ENCODE measurements at places on chromosomes 6 and 20.

DNA sequence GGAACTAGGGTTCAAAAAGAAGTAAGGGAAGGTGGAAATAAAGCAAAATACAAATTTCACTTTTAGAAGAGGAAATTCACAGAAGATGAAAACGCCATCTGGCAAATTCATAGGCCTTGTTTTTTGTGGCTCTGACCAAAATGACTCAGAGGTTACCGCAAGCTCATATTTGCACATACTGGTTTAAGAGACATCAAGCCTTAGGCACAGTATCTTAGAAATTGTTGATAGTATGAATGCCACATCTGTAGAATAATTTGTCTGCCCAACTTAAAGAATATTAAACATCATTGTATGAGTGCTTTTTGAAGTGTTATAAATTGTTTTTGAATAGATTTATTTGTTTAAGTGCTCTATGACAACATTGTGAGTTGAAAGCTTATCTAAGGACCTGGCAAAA, 10.6 kb downstream of the TAAR1 start:
- no peak overlapping the region for H3K4me3 ChIP-seq
- no peaks in the 10 kb centered on the region for H3K27me3 ChIP-seq
- no peaks in the 10 kb centered on the region for H3K36me3 ChIP-seq

- H3K4me1 ChIP-seq = no peaks in the 10 kb centered on the region
- DNase-seq = no peak
- H3K4me3 ChIP-seq = no peak overlapping the region
- no peaks in the 10 kb centered on the region for H3K36me3 ChIP-seq
- no peaks in the 10 kb centered on the region for H3K27me3 ChIP-seq
Measured at GRCh38 chr6:5425267-5425666, 164.0 kb downstream of the FARS2 start.

DNA sequence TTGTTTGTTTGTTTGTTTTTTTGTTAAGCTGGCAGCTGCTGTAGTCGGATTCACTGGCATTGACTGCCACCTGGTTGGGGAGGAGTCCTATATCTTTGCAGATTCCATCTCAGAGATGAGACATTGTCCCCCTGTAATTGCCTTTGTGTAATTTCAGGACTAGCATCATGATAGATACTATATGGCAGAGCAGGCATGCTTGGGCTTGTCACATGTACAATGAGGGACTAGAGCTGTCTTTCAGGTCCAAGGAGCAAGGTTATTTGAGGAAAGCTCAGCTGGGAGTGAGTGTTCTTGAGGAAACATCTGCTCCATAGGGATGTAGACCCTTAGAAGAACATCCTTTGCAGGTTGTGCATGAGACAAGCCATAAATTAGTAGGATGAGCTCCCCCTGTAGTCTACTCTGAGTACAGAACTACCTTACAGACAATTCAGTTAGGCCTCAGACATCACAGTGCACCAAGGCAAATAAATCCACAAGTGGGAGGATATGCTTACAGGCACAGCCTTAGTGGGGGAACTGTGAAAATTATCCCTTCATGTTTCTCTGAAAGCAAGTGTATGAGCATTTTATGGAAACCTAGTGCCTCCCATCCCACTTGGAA, 62.1 kb downstream of the BMP2 start:
- no peak overlapping the region for H3K27ac ChIP-seq
- H3K27me3 ChIP-seq = no peaks in the 10 kb centered on the region
- no peaks in the 10 kb centered on the region for H3K36me3 ChIP-seq

GRCh38 chr6:51152594-51152993, 333.9 kb downstream of the TFAP2B start:
- no peaks in the 10 kb centered on the region for H3K27me3 ChIP-seq
- no peaks in the 10 kb centered on the region for H3K4me1 ChIP-seq
- no peaks in the 10 kb centered on the region for H3K36me3 ChIP-seq
- H3K27ac ChIP-seq = no peak overlapping the region
- no peak overlapping the region for H3K4me3 ChIP-seq
- DNase-seq = no peak

DNA sequence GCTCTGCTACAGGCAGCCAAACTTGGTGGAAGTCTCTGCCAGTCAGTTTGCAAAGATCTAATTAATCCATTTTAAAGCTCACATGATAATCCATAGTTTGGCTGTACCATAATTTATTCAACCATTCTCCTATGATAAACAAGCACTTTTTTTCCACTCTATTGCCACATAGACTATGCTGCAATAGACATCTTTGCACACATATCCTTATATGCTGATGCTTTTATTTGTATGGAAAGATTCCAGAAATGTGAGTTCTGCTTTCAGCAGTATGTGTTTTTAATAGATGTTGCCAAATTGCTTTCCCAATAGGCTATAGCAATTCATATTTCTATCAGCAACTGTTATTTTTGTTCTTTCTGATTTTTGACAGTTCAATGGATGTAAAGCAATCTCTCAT, 628.0 kb downstream of the KIF16B start:
- no peak for DNase-seq
- H3K36me3 ChIP-seq = no peaks in the 10 kb centered on the region
- H3K27me3 ChIP-seq = no peaks in the 10 kb centered on the region

GRCh38 chr6:32814145-32814544, 2.7 kb downstream of the HLA-DOB start:
- no peak overlapping the region for H3K27ac ChIP-seq
- H3K4me1 ChIP-seq = no peaks in the 10 kb centered on the region
- no peaks in the 10 kb centered on the region for H3K36me3 ChIP-seq

DNA sequence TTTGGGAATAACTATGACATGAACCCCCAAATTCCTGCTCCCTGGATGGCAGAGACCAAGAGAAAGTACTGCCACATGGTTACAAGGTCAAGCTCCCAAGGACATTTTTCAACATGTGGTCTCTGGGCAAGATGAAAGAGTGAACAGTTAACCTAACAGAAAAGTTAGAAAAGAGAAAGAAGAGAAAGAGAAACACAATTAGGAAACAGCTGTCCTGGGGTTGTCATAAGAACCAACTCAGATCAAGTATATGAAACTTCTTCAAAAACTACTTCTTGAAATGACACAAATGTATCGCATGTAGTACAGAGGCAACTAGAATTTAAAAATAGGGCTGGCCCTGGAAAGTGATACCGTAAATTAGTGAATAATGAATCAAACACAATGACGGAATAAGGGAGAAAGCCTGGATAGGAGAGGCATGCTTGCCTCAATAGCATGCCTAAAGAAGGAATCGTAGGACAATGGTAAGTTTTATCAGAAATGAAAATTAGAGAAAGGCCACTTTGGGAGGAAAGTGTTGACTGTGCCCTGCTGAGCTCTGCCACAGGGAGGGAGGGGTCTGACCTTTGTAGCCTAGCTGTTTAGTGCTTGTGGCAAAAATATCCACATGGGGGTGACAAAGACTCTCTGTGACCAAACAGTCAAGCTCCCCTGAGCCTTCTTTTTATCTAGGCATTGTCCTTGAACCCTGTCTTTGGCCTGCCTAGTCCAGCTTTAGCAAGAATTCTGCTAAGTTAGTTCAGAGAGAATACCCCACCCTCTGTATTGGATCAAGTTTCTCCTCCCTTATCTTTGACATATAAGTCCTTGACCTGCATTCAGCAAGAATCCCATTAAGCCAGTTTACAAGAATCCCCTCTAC, 4.3 kb upstream of the DCBLD1 start:
- H3K27me3 ChIP-seq = no peaks in the 10 kb centered on the region
- H3K4me3 ChIP-seq = no peak overlapping the region
- H3K4me1 ChIP-seq = peaks cover 5% of the 10 kb centered on the region
- no peak for DNase-seq

GRCh38 chr6:153840039-153840850, 198.8 kb upstream of the OPRM1 start:
- H3K27me3 ChIP-seq = no peaks in the 10 kb centered on the region
- H3K27ac ChIP-seq = no peak overlapping the region
- DNase-seq = no peak
- no peaks in the 10 kb centered on the region for H3K36me3 ChIP-seq
- H3K4me3 ChIP-seq = no peak overlapping the region

DNA sequence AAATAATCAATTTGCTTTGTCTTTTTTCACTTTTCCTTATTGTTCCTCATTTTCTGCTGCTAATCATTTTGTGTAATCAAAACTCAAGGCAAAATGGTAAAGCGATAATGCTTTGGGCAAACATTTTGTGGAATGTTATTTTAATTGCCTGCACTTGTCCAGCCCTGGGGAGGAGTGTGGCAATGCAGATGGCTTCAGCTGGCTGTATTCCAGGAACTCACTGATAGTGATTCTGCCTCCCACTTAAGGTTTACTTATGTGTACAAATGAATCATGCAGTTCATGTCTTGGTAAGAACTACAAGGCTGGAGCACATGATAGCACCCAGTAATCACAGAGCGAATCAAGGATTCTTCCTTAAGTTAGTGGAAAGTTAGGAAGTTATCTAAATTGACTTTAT, 107.8 kb downstream of the COL19A1 start:
- H3K36me3 ChIP-seq = no peaks in the 10 kb centered on the region
- no peaks in the 10 kb centered on the region for H3K4me1 ChIP-seq
- no peak overlapping the region for H3K4me3 ChIP-seq
- no peak overlapping the region for H3K27ac ChIP-seq

- no peaks in the 10 kb centered on the region for H3K27me3 ChIP-seq
- no peak for DNase-seq
- no peaks in the 10 kb centered on the region for H3K4me1 ChIP-seq
- H3K27ac ChIP-seq = no peak overlapping the region
Measured at GRCh38 chr20:34693414-34693813, 10.7 kb upstream of the TP53INP2 start.

DNA sequence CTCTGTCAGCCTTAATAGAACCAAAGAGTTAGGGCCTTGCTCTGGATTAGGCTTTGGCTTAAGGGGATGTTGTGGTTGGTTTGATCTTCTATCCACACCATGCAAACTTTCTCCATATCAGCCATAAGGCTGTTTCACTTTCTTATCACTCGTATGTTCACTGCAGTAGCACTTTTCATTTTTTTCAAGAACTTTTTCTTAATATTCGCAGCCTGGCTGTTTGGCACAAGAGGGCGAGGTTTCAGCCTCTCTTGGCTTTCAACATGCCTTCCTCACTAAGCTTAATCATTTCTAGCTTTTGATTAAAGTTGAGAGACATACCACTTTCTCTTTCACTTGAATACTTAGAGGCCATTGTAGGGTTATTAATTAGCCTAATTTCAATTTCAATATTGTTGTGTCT, 193.1 kb downstream of the NRN1 start:
- H3K4me3 ChIP-seq = no peak overlapping the region
- DNase-seq = no peak
- no peaks in the 10 kb centered on the region for H3K4me1 ChIP-seq

DNA sequence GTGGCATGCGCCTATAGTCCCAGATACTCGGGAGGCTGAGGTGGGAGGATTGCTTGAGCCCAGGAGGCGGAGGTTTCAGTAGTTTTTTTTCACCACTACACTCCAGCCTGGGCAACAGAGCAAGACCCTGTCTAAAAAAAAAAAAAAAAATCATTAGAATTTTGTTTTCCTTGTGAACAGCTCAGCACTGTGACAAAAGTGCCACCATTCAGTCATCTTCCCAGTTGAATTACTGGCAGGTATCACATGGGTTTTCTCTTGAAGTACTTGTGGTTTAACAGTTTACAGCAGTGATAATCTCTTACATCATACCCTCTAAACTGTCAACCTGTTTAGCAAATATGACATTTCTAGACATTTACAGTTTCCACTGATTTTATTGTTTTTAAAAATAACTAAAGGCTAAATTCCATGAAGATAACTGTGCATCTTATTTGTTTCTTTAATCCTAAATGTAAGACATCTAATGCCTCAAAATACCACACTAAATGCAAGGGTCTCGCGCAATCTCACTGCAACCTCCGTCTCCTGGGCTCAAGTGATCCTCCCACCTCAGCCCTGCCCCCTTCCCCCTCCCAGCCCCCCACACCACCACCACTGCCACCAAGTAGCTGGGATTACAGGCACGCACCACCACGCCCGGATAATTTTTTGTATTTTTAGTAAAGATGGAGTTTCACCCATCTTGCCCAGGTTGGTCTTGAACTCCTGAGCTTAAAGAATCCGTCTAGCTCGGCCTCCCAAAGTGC, 7.0 kb downstream of the TRPC4AP start:
- DNase-seq = no peak
- H3K27me3 ChIP-seq = no peaks in the 10 kb centered on the region
- no peak overlapping the region for H3K27ac ChIP-seq
- no peaks in the 10 kb centered on the region for H3K36me3 ChIP-seq

DNA sequence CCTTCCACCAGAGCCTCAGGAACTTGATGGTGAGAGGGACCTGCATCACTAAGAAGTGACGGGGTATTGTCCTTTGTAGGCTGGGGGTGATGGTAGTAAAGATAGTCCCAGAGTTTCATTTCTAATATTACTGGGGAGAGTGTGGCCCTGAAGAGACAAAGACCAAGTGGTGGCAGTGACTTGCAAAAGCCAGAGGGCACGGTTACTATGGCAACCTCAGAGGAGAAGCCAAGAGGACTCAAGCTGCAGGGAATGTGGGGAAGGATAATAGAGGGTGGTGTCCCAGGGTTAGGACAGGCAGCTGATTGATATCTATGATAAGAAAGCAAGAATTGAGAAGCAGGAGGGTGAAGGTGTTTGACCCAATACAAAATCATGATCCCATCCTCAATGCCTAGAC, 42.5 kb downstream of the HLA-G start:
- DNase-seq = no peak
- H3K27me3 ChIP-seq = peaks cover 5% of the 10 kb centered on the region
- H3K4me1 ChIP-seq = no peaks in the 10 kb centered on the region

DNA sequence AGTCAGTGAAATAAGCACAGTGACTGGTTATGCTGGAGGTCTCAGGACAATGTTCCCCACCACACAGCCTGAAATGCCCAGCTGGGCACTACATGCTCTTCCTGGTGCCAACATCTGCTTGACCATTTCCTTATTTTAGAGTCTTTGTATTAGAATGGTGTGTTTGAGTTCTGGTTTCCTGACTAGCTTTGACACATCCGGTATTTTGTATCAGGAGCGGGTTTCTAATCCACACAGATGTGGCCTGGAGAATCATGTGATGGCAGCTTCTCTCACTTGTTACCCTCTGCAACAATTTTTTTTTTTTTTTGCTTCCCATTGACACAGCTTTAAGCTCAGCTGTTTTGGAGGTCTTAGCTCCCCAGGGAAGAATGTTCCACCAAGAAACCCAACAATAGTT, 164.5 kb upstream of the CST7 start:
- DNase-seq = no peak
- no peak overlapping the region for H3K4me3 ChIP-seq
- peaks cover 30% of the 10 kb centered on the region for H3K27me3 ChIP-seq
- H3K27ac ChIP-seq = no peak overlapping the region
- H3K36me3 ChIP-seq = no peaks in the 10 kb centered on the region

DNA sequence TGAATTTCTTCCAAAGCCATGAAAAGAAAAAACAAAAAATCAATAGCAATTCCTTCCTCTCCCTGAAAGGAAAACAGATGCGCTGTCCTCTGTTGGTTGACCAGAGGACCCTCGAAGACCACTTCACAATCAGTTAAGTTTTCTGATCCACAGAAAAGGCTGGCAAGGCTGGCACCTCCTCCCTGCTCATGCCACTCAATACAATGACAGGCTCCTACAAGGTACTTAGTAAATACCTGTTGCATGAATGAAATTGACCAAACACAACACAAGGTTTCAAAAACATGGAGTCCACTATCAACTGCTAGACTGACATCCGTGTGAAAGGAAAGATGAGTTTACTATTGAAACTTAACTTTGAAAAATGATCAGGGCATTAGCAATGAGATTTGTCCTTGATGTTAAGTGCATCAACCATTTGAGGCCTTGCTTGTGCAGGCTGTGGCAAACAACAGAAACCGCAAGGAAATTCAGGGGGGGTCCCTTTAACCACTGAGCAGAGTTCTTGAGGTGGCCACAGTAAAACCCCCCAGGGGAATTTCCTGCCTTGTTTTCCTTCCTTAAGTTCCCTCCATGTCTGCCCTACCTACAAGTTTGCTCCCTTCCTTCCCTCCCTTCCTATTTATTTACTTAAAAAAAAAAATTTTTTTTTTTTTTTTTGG, 27.9 kb upstream of the RTF2 start:
- DNase-seq = no peak
- H3K27me3 ChIP-seq = no peaks in the 10 kb centered on the region
- H3K27ac ChIP-seq = peak overlapping the region; percentile 90
- H3K4me3 ChIP-seq = no peak overlapping the region
- H3K36me3 ChIP-seq = no peaks in the 10 kb centered on the region
